ENCODE measurements at places on chromosomes 5 and 9. TPM values are rescaled to one million over a fixed set of nuclear protein-coding genes. Genes with fewer than 3 reads are reported as not detected.

CAVIN4 gene
- 1.5 TPM for total RNA-seq

RXRA gene
- total RNA-seq = 46.4 TPM

KIF4B gene
- under 0.01 TPM for total RNA-seq

PRDM9 gene
- not detected for total RNA-seq

CNTNAP3B gene
- total RNA-seq = 60.9 TPM

DNA sequence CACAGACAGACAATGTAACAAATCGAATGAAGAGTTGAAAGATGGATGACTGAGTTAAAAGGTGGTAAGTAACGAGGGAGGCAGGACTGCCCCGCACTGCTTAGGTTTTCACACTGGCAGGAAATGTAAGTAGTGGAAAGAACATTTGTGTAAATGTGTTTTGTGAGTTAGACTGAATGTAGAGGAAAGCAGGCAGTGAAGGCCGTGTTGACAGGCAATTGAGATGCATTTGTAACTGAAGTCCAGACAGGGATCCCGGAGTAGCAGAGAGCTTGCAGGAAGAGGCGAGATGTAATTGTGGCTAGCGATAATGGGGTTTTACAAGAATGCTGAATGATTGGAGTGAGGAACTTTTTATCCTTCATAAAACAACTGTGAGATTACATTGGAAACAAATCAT lies 20.0 kb upstream of the SH3PXD2B start:
- no peak for DNase-seq

GRCh38 chr5:172775326-172776234 lies 4.6 kb upstream of the DUSP1 start:
- peak; percentile 98 for DNase-seq

DNA sequence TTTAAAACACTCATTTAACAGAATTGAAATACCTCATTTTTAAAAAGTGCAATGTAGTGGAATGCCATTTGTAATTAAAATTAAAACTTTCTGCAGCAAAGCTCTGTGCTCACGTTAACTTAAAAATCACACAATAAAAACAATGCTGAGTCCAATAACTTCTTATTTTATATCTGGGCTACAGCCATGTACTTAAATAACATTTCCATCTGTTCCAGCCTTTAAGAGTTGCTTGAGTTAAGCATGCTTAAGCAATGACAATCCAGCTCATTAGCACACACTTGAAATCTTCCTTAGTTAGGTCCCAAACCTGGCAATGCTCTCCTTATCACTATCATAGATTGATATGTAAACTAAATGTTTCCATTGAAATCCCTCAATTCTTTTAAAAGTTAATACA lies 132.3 kb upstream of the CDH12 start:
- no peak for DNase-seq

DNA sequence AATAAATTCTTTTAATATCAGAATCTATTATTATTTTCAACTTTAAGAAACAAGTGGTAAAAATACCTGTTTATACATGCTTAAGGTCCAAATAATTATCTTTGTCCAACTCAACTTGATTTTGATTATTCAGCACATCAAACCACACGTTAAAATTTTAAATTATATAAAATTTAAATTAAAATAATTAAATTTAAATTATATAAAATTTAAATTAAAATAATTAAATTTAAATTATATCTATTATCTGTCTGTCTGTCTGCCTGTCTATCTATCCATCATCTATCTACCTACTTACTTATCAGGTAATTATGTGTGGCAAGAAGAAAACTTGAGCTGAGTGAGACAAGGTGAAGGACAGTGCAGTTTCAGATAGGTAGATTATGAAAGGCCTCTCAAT lies 605.3 kb upstream of the RIOK2 start:
- DNase-seq = no peak

DNA sequence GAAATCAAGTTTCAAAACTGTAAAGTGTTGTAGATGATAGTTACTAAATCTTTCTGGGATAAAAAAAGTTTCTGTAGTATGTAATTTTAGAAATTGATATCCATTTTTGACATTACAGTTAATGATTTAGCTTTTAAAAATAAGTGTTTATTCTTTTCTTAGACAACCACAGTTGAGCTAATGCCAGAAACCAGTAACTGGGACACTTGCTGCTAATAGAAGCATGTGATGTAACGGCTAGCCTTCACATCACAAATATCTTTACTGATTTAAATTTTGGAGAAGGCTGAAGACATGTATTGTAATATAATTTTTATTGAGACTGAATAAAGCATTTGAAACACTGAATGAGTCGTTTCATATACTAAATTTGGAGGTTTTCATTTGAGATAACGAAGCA lies 18.8 kb downstream of the CSNK1G3 start:
- no peak for DNase-seq

DNA sequence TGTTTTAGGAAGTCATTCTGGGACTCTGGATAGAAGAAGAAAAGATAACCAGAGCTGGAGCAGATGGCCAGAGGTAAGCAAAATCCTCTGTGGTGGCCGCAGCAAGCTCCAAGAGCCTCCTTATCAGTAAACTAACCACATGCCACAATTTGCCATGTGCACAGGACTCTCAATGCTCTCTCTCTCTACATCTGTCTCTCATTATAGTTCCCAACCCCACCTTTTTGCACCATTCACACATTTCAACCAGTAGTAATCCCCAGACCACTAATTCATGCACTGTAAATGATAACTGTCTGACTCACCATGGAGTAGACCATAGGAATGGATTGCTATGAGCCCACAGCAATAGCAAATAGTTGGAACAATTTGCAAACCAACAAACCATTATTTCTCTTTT lies 526.1 kb downstream of the TLR4 start:
- DNase-seq = no peak

DNA sequence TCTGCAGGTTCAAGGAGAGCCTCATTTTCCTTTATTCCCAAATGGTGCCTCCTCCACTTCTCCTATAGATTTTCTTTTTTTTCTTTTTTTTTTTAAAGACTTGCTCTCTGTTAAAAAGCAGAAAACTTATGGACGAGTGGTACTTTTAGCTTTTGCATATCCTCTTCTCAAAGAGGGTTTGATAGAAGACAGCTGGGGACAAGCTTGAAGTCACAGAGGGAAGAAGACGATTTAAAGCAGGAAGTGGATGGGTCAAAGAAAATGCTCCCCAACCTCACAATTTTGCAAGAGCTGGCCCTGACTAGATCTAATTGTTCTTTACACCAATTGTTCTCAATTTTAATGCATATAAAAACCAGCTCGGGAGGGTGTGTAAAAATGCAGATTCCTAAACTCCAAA lies 48.9 kb downstream of the APBA1 start:
- no peak for DNase-seq

- DNase-seq = no peak
These were observed 38.3 kb downstream of the PTGES start for GRCh38 chr9:129714511-129715061.

GRCh38 chr5:107241841-107242240 lies 428.9 kb downstream of the EFNA5 start:
- DNase-seq = no peak

GRCh38 chr5:80990527-80990926 lies 30.4 kb downstream of the RASGRF2 start:
- no peak for DNase-seq

DNA sequence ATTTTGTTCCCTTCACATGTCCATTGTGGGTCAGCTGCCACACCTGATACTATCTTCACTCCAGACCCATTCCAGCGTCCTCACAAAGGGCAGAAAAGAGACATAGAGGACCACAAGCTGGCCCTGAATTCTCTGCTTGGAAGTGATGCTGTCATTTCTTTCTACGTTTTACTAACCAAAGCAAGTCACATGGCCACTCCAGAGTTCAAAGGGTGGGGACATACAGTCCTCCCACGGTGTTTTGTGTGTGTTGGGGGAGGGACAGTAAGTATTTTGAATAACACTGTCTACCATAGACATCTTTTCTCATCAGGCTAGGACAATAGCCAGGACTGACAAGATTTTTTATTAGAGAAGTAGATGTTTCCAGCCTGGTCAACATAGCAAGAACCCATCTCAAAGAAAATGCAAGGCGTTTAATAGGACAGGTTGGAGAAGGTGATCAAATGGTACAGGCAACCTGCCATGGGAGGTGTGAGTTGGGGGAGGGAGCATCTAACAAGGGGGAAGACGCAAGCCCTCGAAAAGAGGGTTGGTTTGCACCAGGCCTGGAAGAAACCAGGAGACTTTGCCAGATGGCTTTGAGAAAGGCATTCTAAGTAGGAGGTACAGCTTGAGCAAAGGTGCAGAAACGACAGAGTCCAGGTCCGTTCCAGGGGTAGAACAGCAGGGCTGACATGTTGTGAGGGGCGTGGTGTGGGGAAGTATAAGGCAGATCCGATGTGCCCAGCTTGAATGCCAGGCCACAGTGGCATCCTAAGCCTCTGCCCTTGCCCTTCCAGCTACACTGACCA lies 11.3 kb upstream of the GLIPR2 start:
- DNase-seq = no peak

DNA sequence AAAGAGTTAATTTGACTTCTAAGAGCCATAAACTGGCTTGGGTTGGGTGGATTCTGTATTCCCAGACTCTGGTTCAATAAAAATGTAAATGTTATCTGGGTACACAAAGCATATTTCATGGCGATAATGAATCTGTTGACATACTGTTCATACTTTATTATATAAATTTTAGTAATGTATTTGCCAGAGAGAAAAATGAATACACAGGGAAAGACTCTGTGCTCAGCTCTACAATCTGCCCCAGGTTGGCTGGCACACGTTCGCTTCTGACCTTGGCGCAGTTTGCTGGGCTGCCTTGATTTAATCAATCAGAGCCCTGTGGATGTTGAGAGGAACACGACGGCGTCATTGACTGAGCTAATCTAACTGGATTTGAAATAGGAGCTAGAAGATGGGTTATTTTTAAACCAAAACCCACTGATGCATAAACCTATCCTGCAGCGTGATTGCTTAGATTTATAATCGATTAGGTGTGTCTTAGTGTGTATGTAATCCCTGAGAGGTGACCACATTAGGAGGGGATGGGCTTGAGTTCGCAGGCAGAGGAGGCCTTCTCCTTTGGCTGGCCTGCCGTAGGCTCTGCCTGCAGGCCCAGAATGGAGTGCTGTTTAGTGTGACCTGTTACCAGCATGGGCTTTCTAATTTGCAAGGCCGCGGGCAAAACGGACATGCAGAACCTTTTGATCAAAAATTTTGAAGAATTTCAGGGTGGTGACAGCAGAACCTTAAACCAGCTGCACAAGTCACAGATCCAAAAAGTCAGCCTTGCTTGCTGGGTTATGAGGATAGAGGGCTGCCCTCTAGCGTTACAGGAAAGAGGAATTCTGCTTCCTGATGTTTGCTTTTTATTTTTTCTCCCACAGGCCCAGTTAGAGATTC lies 3.9 kb upstream of the ADCY2 start:
- peak; percentile 82 for DNase-seq

DNA sequence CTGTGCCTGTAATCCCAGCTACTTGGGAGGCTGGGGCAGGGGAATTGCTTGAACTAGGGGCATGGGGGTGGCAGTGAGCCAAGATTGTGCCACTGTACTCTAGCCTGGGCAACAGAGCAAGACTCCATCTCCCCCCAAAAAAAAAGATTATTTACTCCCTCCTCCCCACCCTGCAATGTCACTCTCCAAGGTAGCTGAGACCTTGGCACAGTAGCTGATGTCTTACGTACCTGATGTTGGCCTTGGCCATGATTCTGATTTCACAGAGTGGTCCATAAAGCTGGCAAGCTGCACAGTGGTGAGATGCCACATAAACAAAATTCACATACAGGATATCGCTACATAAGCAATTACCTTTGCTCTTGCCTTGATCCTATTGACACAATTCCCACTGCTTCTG lies 108.5 kb downstream of the CAVIN4 start:
- no peak for DNase-seq

DNA sequence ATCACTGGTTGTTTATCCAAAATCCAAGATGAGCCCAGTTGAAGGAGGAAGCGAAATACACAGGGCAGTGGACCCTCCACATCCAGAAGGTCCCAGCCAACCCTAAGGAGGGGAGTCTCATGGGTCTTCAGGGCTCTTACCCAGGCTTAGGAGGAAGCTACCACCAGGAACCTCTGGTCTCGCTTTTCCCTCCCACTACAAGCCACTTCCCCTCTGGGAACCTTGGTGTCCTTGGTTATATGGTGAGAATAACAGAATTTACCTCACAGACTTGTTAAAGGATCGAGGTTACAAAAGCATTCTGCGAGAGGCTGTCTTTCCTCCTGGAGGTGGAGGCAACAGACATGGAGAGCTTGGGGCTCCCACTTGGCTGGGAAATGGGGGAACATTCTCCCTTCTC lies 3.4 kb downstream of the HIGD2A start:
- no peak for DNase-seq

DNA sequence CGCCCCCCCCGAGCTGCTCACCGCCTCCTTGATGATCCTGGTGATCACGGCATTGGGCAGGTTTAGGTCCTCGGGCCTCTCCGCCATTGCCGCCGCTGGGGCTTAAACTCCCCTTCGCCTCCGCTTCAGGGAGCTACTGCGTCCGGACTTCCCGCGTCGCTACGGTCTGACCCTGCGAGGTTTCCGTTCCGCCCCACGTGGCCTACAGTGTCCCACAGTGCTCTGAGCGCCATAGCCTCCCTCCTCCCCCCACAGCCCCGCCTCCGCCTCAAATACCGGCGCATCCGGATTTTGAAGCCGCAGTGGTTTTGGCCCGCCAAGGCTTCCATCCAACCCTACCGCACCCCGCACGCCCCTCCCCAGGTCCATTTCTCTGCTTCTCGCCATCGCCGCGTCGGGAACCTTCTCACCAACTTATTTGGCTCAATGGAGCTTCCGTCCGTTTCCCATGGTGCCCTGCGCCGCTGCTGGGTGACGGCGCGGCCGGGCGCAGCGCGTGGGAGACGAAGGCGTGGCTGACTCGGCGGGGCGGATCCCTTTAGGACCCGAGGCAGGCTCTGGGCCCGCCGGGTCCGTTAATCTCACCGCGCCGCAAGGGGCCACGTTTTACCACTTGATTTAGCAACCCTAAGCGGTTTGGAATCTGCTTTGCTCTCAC lies at the start of the genes C9orf43 and POLE3:
C9orf43 (plus strand) TSS at position 541 of the 658 bp plus-strand sequence. CDS start 2,747 bp downstream, outside the sequence.
POLE3 (minus strand) TSS at position 469 of the 658 bp plus-strand sequence; CDS start at position 87, 382 bp downstream.
- peak; percentile 99 for DNase-seq

GRCh38 chr5:59342181-59342580 lies 551.3 kb downstream of the PDE4D start:
- no peak for DNase-seq

- DNase-seq = no peak
These were observed 2.1 kb downstream of the FBXW2 start for GRCh38 chr9:120791161-120791560.

DNA sequence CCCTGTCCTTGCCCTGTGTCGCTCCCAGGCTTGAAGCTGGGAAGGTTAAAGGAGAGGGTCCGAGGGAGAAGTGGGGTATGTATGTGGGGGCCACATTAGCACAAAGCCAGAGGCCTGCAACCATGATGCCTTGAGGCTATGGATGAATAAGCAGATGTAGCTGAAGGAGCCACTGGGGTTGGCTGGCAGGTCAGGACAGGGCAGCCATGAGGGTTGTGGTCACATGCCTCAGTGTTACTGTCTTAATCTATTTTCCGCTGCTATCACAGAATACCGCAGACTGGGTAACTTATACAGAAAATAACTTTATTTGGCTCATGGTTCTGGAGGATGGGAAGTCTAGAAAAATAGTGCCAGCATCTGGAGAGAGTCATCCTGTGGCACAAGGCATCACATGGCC lies 9.2 kb upstream of the GRHPR start:
- no peak for DNase-seq

All from esophagus muscularis mucosa (tissue), 4 donors.